ENCODE measurements at places on chromosomes 4 and X. TPM values are rescaled to one million over a fixed set of nuclear protein-coding genes. Genes with fewer than 3 reads are reported as not detected.
A peak's percentile ranks its signal among the peaks of the same experiment; 100 is the strongest.

- no peak for DNase-seq
These were observed 195.4 kb downstream of the AFAP1 start for GRCh38 chr4:7744142-7744804.

GRCh38 chr4:129346734-129347133 is 250.8 kb downstream of the C4orf33 start:
- no peak for DNase-seq

DNA sequence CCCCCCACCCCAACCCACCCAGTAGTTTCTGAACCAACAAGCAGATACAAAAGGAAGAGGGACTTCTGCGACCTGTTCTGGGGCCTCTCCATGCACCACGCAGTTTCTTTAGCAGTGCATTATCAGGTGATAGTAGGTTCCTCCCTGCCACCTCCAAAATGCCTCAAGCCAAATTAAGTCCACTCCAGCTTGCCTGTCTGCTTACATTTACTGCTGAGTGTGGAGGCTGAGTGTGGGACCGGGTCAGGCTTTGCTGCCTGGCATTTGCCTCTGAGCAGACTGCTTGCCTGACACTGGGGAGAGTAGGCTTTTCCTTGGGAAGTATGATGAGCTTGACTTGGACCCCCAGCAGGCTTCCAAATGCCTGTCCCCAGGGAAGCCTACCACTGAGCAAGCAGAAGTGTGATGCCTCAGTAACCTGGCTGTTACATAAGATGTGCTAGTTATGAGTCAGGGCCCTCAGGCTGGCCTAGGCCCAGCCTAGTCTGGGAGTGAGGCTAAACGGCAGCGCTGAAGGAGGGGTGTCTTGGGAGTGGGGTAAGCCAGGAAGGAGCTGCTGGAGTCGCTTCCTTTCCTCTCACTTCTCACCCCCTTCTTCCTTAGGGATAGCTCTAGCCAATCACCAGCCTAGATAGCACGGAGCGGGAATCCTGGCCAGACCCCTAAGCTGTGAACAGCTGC is 9.0 kb downstream of the TSC22D3 start:
- DNase-seq: peak; percentile 55

DNA sequence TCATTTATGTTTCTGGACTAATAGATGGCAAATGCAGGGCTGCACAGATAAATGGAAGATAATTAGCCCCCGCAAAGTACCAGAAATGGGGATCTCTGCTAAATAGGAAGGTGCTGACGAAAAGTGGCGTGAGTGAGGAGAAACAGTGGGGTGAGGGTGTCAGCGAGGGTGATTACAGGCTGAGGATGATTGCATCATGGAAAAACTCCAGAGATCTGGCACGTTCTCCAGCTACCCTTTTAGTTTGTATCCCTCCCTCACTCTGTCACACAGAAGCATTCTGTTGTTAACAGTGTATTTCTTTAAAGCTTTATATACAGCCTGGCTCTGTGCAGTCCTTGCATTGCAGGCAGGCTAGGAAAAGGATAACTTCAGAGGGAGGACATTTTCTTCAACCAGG is 309.6 kb upstream of the DDX53 start:
- peak; percentile 38 for DNase-seq

DNA sequence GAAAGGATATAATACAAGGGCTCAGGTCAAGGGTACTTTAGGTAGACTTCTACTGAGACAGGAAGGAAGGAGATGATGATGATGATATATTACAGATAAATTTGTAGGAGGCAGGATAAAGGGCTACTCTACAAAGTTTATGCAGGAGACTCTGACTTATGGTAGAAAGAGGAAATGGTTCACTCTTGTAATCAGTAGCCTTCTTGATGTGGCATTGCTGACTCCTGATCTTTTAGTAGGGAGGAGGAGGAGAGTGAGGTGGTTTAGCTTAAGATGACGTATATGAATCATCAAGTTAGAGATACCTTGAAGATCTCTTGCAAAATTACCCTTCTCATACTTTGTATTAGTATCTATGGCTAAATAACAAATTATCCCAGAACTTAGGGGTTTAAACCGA is 4.7 kb downstream of the BLTP1 start:
- DNase-seq: no peak

DNA sequence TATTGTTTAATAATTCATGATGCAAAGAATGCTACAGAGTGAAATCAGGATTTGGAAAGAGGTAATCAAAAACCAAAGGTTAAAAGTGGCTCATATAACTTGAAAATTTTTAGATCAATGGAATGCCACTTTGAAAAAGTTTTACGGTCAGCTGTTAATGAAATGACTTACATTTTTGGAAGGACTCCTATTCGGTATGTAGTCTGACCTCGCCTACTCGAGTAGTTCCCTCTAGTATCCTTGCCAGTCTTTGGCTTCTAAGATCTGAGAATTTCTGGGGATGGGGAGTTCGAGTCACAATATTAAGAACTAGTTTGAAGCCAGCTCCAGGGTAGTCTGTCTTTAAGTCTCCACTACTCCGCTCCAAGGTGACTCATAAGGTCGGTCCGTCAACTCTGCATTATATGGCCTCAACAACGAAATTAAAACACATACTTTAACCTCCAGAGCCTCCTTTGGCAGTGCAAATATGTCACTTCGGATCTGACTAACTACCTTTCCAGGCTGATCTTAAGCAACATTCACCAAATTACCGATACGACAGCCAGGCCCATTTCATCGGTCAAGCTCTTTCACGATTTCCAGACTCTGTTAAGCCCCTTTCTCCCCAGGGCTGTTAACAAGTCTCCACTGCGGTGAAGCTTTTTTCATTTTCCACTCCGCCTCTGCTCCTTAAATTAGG is 733 bp upstream of the NAA15 start:
- DNase-seq: no peak

Gene S100P
- polyA plus RNA-seq: 5.3 TPM

Gene PDK3
- 6.3 TPM for polyA plus RNA-seq

Gene GUCY1A1
- 115 TPM for polyA plus RNA-seq

Gene COL4A6
- 10.5 TPM for polyA plus RNA-seq

Gene FAM114A1
- 54.2 TPM for polyA plus RNA-seq

Gene SLC38A5
- 43.4 TPM for polyA plus RNA-seq

Gene MAGEC1
- not detected for polyA plus RNA-seq
